Endothelial cell of umbilical vein (primary cell): ENCODE measurements at places on chromosomes 7 and 10.

DNA sequence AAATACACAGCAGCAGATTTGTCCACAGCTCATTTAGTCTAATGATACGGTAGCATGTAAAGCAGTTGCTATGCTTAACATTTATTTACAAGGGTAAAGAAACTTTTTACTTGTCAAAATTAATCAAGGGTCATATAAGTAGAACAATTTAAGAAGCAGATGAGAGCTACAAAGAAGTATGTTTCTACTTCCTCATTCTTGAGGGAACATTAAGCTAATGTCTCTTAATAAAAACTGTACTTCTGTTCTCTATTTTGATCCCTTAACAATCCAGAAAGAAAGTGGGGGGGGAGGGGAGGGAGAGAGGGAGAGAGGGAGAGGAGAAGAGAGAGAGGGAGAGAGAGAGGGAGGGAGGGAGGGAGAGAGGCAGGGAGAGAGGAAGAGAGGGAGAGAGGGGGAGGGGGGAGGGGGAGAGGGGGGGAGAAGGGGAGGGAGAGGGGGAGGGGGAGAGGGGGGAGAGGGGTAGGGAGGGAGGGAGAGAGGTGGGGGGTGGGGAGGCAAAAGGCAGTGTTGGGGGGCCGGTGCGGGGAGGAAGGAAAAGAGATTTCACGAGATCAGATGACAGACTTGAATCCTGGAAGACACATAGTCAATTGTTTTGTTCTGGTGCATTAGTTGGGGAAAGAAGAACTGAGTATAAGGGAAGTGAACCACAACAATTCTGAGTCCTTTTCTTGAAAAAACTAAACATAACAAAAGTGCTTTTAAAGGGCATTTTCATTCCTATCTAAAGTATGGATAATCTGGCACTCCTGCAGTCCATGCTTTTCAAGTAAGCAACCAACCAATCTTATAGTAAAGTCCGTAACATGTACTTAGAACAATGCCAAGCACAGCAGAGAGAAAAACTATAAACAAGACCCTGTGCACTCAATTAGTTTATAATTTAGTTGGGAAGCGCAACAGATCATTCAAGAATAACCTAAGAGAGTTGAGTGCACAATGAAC lies 128.0 kb downstream of the USP6NL start:
- no peak for DNase-seq

- DNase-seq = no peak
Observed at GRCh38 chr7:1706721-1707613, 36.9 kb downstream of the ELFN1 start.

DNA sequence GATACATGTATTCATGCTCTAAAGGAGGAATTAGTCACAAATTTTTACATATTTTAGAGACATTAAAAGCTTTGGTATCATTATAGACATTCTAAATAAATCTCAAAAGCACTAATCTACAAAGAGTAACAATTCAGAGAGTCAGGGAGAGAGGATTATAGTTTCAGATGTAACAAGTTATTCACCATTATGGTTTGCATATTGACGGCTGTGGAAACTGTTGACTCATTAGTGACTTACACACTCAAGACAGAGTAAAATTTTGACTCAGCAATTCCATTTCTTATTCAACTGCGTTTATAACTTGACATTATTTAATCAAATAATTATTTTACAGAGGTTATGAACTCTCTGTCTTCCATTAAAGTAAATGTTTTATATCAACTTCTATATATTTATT lies 95.4 kb upstream of the SEMA3C start:
- no peak for DNase-seq

DNA sequence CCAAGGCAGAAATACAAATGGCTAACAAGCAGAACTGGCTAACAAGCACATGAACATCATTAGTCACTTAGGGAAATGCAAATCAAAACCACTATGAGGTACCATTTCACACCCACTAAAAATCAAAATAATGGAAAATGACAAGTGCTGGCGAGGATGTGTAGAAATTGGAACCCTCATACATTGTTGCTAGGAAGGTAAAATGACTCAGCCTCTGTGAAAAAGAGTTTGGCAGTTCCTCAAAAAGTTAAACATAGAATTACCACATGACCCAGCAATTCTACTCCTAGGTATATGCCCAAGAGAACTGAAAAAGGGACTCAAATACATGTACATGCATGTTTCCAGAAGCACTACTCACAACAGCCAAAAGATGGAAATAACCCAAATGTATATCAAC lies 52.8 kb upstream of the ANAPC16 start:
- DNase-seq = peak; percentile 28

- DNase-seq = no peak
Observed at GRCh38 chr7:157769086-157769485, 432.3 kb downstream of the DNAJB6 start.

DNA sequence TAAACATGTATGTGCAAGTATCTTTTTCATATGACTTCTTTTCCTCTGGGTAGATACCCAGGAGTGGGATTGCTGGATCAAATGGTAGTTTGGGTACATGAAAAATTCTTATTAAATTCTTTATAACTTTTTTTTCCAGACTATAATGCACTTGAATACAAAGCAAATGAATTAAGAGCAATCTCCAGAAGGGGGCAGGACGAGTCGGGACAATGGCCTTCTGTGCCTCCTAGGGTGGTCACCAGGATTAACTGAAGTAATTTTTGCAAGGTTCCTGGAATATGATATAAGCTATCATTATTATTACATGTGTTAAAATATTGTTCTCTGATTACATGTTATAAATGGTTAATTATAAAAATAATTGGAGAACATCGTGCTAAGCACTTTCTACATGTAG lies 127.2 kb downstream of the PPP1R17 start:
- peak; percentile 54 for DNase-seq

DNA sequence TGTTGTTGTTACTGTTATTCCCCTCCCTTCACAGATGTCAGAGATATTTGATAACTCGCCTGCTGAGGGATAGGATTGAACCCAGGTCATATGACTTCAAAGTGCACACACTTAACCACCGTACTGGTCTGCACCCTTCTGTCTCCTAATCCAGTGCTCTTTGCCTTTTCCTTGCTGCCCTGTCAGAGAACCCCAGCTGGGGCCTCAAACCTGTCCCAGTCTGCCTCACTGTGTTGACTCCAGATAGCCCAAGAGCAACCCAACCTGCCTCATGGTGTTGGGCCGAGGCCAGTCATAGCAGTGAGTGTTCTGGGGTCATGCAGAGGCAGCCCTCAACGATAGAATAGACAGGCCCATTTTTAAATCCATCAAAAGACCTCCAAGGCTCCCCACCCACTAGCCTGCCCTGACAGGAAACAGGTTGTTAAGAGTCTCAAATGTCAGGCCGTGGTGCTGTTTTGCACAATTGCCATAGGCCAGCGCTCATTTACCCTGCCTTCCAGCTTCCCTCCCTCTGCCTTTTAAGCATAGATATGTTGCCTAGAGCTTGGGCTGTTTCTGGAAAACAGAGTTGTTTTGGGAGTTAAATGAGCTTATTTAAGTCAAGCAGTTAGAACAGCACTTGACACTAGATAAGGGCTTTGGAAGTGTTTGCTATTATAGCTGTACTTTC lies 37.0 kb upstream of the PDCD4 start:
- peak; percentile 69 for DNase-seq

DNA sequence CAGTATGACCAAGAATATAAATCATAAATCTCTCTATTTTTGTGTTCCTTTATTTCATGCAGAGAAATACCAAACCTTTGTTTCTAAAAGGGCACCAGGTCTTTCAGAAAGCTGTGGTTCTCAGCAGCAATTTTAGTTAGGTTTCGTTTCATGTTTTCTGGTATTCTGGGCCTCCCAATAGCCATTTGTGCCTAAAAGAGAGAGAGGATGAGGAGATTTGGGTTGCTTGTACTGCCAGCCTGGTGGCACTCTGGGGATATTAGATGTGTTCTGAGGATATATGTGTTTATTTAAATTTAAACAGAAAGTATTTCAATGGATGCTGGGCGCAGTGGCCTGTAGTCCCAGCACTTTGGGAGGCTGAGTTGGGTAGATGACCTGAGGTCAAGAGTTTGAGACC lies 471.7 kb downstream of the AUTS2 start:
- DNase-seq = no peak
